ENCODE measurements at places on chromosomes 1 and 21.
A peak's percentile ranks its signal among the peaks of the same experiment; 100 is the strongest.

- DNase-seq, result no peak
Observed at GRCh38 chr1:14598007-14598497, 433 bp upstream of the KAZN start.

- no peak for DNase-seq
Observed at GRCh38 chr21:41152147-41152546, 15.8 kb upstream of the BACE2 start.

- no peak for DNase-seq
Observed at GRCh38 chr1:53517821-53518352, 58.7 kb downstream of the DMRTB1 start.

GRCh38 chr21:44940116-44940631 lies 345 bp downstream of the SLX9 start:
- no peak for DNase-seq

DNA sequence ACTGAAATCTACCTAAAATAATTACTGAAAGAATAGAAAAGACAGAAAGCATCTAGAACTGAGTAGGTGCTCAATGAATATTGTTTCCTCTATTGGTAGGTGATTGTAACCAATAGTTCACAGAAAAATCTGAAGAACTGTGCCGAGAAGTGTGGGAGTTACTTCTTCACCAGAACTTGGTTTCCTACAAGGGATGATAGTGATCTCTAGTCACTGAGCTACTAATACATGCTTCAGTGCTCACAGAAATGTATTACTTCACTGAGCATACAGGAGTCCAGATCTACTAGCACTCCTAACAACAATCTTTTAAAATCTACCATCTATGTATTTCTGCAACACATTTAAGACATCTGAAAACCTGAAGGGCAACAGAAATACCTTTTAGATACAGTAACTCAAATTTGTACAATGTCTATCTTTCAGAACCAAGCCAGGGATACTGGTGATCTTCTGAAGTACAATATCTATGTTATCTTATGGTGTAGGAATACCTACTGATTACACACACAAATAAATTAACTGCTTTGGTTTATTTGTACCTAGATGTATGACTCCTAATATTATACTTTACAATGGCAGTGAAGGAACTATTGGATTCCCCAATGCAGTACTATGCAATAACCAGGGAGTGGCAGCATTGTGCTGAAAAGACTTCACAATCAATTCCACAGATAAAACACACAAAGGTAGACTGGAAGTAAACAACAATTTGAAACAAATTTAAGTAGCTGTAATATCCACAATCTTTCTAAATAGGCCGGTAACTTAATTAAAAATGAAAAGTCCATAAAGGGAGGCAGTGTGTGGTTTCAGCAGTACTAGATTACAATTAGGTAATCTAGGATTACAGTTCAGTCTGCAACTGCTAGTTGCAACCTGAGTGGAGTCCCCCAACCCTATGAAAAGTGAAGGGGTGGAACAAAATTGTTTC lies 243.0 kb downstream of the SLC45A1 start:
- DNase-seq, result no peak

- DNase-seq, result peak; percentile 65
Observed at GRCh38 chr1:21295002-21295401, 4.7 kb upstream of the ECE1 start.

DNA sequence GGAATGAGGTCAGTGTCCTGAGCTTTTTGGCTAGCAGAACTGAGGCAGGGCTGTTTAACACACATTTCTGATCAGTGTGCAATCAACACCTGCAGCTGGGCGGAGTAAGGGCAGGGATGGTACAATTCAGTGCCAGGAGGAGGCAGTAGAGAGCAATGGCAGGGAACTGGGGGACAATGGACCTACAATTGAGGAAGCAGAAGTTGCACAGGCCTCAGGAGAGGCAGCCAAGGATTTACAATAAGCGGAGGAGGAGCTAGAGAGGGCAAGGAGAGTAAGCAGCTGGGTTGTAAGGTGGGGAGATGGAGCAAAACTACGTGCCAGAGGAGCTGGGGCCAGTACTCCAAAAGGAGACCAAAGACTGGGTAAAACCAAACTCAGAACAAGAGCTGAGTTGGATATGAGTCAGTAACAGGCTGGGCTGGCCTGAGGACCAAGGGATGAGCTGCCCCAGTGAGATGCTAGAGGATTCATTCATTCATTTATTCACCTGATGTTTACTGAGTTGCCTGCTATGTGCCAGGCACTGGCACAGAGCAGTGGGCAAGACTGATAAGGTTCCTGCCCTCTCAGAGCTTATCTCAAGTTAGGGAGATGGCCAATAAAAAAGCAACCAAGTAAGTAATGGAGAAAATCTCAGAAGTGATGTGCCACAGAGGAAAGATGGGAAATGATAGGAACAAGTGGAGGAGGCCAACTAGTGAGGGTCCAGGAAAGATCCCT lies 10.4 kb upstream of the GALE start:
- DNase-seq, result peak; percentile 60

DNA sequence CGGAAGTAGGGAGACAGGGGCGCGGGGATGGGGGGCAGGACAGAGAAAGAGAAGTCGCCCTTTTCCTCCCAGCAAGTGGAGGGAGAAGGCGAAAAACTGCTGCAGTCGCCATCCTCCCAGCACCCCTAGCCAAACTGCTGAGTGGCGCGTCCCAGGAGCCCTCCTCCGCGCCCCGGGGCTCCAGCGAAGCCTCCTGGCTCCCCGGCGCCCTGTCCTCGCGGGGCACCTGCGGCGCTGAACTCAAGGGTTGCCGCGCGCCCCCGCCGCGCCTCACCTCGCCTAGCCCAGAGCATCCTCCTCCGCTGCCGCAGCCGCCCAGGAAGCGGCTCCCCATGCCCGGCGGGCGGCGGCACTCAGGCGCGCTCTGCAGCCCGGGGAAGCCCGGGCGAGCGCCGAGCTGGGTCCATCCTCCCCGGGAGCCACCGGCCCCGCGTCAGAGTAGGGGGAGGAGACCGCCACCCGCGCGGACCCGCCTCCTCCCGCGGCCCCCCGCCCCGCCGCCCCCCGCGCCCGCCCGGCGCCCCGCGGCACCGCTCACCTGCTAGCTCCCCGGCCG lies at the start of gene DAB1:
DAB1 (minus strand) TSS at position 405 of the 556 bp plus-strand sequence. CDS start 133,030 bp downstream, outside the sequence.
- no peak for DNase-seq

GRCh38 chr1:10204003-10204642 lies 6.2 kb upstream of the KIF1B start:
- no peak for DNase-seq

DNA sequence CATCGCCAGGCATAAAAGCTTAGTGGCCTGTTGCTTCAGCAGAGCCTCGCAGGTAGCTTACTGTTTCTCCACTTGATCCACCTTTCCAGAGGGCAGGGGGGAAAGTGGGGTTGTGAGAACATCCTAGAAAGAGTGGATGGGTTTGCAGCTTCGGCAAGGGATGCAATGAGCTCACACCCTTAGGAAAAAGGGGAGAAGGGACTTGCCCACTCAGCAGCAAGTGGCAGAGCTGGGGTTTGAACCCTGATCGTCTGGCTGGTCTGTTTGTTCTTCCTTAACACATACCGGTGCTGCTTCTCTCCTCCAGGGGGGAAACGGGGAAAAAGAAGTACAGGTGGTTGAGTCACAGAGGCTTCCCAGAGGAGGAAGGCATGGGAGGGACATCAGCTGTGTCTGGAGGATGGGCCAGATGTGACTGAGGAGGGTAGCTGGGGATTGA lies 1.0 kb downstream of the TMEM201 start:
- DNase-seq, result no peak

GRCh38 chr1:69221524-69221923 lies 346.2 kb upstream of the LRRC7 start:
- DNase-seq, result no peak

DNA sequence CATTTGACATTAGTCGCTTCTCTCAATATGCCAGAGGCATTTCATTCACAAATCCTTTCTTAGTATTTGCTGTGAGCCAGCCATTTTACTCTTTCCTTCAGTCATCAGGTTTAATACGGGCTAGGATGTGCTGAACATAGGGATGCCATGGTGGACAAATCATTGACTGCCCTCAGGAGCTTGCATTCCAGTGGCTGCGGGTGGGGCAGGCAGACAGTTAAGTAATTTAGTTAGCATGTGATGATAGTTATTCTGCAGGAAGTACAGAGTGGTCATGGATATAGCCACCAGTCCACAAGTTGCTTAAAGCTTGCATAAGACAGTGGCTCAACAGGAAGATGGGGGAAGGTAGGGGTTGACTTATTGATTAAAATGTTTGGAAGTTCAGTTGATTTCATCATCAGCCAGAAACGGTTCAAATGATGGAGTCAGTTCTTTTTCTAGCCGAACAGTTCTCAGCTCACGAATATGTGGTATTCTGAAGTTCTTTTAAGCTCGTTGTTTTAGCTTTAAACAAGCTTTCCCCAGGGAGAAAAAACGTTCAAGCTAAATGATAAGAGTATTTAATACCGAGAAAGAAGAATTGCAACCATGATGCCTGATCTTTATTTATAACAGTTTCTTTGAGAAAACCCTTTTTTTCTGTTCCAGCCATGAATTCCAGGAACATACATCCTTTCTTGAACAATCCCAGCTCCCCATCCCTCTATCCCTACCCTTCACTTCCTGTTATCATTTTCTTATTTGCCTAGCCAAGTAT lies 1.4 kb downstream of the SLC22A15 start:
- DNase-seq, result no peak

GRCh38 chr1:56511364-56511763 lies 68.0 kb downstream of the PLPP3 start:
- DNase-seq, result no peak

GRCh38 chr1:155970531-155971167 lies 7.7 kb downstream of the ARHGEF2 start:
- peak; percentile 40 for DNase-seq

DNA sequence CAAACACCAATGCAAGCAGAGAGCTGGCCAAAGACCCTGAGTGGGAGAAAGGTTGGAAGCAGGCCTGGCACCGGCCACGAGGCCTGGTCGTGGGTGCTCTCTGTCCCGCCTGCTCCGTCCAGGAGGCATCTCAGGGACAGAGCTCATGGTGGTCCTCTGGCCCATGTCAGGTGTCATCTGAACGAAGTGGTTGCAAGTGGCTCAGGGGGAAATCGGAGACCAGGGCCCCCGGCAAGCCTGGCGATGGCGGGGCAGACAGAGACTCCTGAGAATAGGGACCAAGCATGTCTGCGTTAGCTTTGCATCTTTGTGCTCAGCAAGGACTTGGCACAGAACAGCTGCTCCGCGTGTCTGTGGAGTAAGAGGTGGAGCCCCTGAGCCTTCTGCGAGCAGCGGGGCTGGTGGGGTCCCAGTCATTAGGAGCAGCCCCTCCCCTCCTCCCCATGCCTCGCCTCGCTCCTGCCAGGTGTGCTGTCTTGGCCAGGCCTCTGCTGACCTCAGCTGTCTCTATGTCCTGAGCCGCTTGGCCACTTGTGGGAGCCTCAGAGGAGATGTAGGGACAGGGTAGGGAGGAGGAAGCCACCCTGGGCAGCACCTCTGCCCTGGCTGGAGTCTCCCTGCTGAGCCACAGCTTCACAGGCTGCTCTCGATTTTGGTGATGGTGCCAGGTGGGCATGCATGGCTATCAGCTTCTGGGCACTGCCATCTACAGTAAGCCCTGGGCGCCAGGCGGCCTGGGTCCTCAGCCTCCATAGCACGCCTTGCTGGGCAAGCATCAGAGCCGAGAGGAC lies 362.9 kb upstream of the VAMP3 start:
- no peak for DNase-seq

All from activated naive CD4-positive, alpha-beta T cell treated with Interleukin-2 at 50 U/mL for 16 hours (primary cell).